Pulmonary artery endothelial cell (primary cell): ENCODE measurements at places on chromosomes 2 and 18. TPM values are rescaled to one million over a fixed set of nuclear protein-coding genes. Genes with fewer than 3 reads are reported as not detected.

DNA sequence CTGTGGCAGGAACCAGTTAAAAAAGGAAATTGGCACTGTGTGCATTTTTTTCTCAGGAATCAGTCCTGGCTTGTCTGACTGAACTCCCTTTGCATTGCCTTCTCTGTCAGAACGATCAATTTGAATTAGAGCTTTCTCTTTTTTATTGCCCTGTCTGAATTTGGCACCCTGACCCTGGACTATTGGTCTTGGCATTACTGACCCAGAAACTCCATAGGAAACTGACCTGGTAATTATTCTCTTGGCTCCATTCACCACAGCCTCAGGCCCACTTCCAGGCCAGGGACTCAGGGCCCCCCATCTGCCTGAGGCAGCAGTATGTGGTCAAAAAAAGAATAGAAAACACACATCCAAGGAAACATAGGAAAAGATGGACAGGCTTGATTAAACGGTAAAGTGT lies 32.0 kb upstream of the CCDC88A start:
- no peak for DNase-seq

DNA sequence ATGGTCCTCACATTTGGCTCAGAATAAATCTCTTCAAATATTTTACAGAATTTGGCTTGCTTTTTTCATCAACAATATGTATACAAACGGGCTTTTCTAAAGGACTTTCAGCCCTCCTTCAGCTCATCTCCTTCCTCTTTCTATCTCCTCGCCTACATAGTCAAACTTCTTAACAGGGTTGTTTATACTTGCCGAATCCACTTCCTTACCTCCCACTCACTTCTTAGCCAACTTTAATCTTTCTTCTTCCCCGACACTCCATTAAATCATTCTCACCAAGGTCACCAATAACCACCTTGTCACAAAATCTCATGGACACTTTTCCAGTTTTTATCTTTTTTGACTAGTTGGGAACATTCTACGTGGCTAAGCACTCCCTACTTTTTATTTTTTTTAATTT lies 325.2 kb downstream of the PLCL1 start:
- no peak for DNase-seq

GRCh38 chr2:222054813-222055212 lies 244.0 kb downstream of the PAX3 start:
- no peak for DNase-seq

Gene LAMA3
- total RNA-seq: 4.7 and 5.5 TPM in 2 replicates

DNA sequence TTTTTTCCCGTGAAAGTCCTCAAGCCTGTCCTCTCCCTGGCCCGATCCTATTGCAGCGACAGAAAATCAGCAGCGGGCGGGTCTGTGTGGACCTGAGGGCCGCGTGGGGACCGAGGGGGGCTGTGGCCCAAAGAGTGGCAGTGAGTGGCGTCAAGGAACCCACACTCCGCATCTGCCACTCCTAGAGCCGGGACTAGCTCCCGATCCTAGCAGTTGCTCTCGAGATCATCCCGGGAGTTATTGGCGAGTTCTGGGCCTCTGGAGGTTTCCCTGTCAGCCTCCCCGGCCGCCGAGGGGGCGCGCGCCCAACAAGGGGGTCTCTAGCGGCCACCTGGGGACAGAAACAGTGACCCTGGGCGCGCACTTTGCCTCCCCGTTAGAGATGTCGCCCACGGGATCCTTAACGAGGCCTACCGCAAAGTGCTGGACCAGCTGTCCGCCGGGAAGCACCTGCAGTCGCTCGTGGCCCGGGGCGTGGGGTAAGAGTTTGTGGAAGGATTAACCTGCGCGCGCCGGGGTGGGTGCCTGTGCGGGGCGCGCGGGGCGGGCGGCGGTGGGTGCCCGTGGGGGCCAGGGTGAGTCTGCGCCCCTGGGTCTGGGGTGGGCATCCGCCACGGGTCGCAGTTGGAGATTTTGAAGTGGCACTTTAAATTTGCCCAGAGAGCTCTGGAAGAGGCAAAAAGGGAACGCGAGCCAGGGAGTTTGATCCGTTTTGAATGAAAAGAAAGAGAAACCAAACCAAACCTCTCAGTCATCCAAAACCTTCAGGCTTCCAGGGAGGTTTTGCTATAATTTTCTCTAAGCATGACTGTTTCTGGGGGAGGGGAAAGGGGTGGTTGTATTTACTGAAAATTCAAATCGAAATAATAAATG lies 3.5 kb downstream of the ADCYAP1 start:
- DNase-seq: no peak

Gene SEC11C
- 20.9 and 27.2 TPM in 2 replicates for total RNA-seq

GRCh38 chr18:67938660-67939059 lies 422.1 kb upstream of the DSEL start:
- DNase-seq: no peak

DNA sequence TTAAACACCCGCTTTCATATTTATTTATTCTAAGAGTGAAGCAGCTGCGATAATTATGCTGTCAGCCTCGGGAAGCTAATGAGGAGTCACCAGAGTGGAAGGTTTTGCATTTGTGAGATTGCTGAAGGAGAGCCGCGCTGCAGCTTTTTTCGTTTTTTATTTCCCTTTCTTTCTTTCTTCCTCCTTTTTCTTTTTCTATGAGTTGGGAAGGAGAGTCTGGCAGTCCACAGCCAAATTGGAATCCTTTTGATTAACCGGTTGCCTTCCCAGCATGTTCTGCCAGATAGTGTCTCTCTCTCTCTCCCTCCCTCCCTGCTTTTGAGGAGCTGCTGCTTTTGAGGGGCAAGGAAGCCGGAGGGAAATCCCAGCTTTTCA lies 82.1 kb downstream of the CDK15 start:
- no peak for DNase-seq

DNA sequence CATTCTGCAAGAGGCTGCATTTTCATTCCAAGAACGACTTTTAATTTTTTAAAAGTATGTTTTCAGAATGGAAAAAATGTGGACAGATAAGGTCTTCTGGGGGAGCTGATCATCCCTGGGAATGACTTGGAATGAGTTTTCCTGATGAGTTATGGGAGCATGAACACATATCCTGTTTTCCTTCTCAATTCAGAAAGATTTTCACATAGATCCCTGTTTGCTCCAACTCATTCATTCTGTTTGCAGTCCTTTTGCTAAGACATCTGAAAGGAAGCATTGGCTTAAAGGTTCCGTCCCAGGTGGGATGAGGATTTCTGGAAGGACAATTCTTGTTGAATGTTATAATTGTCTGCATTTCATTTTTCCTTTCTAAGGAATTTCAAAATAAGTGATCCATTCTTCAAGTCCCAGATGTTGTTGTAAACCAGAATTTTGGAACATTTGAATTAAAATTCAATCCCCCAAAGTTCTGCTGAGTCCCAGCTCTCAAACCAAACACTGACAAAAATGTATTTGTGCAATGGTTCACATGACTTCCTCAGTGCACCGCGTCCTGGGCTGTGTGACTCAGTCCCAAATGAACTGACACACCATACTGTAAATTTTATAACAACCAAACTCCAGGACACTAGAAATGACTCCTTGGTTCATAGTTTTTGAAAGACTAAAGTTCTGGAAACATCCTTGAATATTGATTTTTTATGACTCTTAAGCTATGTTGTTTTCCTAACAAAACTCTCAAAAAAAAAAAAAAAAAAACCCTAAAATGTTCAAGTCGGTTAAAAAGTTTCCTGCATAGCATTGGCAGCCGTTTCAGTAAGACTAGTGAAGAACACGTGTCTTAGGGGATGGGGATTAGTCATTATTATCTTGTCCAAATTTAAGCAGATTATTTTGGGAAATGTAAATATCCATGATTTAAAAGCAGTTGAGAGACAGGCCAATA lies 281.8 kb upstream of the TCF4 start:
- DNase-seq: no peak

GRCh38 chr2:201668402-201668910 lies 25.2 kb upstream of the TMEM237 start:
- no peak for DNase-seq

Gene REG3A
- total RNA-seq: not detected in 2 replicates

Gene APOB
- total RNA-seq: 0.40 and 0.78 TPM in 2 replicates

DNA sequence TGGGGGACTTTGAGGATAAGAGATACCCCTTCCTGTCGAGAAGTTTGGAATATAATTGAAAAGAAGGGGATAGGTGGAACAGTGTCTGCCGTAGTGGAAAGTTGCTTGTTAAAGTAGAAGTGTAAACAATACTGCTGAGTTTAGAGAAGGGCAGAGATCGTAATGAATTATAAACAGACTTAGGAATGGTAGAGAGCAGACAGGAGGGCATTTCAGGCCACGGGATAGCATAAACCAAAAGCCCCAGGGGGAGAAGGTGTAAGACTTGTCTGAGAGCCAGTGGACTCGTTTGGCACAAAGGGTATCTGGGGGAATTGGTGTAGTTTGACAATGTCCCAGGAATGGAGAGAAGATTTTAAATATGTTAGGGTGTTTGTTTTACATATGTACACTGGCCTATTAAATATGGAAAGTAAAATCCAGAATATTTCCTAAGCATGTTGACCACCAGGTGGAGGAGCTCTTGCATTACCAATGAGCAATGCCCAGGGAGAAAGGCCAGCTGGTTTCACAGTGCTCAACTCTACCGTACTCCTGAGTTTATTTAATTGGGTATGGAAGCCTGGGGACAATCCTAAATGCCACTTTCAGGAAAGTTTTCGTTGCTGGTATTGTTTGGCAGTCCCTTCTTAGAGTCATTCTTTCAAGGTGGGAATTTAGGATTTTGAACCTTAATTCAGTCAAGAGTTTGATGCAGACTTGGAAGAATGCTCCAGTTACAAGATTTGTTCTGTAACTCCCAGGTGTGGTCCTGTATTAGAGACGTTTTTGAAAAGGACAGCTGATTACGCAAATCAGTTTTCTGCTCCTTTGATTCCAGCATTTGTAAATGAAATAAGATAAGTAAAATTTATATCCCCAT lies 7.5 kb downstream of the COPS8 start:
- peak; percentile 56 for DNase-seq

- no peak for DNase-seq
Observed at GRCh38 chr2:84388133-84388532, 70.9 kb downstream of the SUCLG1 start.

- no peak for DNase-seq
Observed at GRCh38 chr2:181570833-181571661, 85.9 kb downstream of the CERKL start.

DNA sequence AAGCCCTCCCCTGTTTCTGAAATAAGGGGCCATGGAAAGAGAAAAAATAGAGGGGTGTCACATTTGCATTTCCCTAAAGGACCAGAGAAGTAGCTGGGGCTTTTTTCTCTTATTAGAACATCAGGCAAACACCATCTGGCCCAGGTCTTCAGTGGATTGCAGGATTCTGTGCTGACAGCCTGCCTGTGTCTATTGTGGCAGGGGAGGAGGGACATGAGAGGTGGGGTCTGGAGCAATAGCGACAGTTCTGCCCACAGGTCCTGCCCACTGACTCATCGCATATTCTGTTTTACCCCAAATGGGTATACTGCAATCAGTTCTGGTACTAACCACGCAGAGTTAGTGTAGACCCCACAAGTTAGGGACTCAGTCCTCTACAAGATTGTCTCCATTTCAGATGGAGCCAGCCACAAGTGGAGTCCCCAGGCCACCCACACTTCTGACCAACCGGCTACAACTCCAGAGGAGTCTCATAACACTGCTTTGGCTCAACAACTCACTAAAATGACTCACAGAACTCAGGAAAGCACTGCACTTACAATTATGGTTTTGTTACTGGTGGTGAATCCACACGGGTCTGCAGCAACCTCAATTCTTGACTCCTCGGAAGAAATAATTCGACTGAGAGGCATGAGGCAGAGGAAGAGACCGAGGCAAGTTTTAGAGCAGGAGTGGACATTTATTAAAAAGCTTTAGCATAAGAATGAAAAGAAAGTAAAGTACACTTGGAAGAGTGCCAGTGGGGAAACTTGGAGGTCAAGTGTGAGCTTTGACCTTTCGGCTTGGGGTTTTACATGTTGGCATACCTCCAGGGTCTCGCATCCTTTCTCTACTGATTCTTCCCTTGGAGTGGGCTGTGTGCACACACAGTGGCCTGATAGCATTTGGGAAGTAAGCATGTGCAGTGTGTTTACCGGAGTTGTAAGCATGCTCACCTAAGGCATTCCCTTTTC lies 146.4 kb upstream of the SPATS2L start:
- no peak for DNase-seq

Gene TMEFF2
- total RNA-seq: 0.04 TPM in 1 of 2 replicates, not detected in the other

Gene DOK6
- under 0.01 TPM in 1 of 2 replicates, not detected in the other for total RNA-seq

DNA sequence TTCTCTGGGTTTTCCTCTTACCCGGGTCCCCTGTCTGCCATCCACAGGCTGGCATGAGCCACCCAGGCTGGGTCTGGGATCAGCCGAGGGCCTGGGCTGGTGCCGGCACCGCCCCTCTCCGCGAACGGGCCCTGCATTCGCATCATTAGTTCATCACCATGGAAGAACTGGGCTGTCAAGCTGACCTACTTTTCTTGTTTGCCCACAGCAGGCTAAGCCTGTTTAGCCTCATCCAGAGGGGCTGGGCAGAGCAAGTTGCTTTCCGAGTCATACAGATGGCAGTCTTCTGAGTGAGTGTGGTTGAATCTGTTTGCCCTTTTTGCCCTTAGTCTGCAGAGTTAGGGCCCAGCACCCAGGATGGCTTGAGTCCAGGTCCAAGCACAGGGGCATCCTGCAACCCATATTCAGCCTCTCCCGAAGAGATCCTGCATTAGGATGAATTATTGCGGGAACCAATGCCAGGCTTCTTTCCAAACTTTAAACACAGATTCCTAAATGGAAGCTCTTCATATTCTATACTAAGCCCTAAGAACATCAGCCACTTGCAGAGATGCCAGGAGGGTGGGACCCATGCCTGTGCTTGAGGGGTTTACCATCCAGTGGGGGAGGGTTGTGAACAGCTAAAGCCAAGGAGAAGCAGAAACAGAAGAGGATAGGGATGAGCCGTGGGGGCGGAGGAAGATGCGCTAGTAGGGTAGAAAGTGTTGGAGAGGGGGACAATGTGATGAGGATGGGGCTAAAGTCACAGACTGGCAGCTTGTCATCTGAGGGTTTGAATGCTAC lies 68.0 kb downstream of the NPAS2 start:
- DNase-seq: no peak

GRCh38 chr2:177076636-177077179 lies 135.9 kb upstream of the HNRNPA3 start:
- DNase-seq: no peak

DNA sequence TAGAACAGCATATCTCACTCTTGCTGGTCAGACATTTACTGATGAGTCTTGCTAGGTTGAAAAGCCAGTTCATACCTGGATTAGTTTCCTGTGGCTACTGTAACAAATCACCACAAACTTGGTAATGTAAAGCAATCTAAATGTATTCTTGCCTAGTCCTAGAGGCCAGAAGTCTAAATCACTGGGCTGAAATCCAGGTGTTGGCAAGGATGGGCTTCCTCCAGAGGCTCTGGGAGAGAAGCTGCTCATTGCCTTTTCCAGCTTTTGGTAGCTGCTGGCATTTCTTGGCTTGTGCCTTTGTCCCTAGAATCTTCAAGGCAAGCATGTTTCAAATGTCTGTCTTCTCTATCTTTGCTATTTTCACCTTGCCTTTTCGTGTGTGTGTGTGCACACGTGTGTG lies 62.3 kb upstream of the MAP4K3 start:
- DNase-seq: no peak
